ENCODE measurements at places on chromosomes 11 and 22.

GRCh38 chr11:100182927-100183326 lies 504.2 kb upstream of the ARHGAP42 start:
- DNase-seq = no peak

- no peak for DNase-seq
Observed at GRCh38 chr22:47124451-47124881, 362.0 kb downstream of the TBC1D22A start.

DNA sequence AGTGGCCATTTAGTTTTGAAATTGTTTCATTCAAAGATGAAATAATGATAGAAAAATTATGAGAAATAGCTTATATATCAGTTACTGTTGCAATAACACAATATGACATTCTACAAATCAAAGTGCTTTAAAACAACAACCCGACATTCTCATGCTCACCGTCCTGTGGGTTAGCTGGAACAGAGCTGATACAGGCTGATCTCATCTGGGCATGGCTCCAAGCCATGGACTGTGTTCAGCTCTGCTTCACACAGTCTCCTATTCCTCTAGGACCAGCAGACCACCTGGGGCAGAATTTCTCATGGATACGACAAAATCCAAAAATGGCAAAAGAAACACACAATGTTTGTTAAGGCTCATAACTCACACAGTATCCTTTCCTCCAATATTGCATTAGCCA lies 178.6 kb downstream of the CNTN5 start:
- DNase-seq = no peak

GRCh38 chr22:36977947-36978660 lies 41.1 kb downstream of the TST start:
- DNase-seq = peak; percentile 87

- DNase-seq = no peak
Observed at GRCh38 chr11:124865181-124865901, at the start of gene ROBO3. Gene ROBO3, plus strand, starts transcription at chr11:124865432. Its CDS starts 146 bp downstream, at chr11:124865578.

- no peak for DNase-seq
Observed at GRCh38 chr22:25076336-25076735, 123.3 kb upstream of the CRYBB3 start.

GRCh38 chr11:61532134-61533038 lies 23.8 kb downstream of the LRRC10B start:
- DNase-seq = peak; percentile 22

GRCh38 chr11:133692126-133692934 lies 153.0 kb downstream of the SPATA19 start:
- no peak for DNase-seq

DNA sequence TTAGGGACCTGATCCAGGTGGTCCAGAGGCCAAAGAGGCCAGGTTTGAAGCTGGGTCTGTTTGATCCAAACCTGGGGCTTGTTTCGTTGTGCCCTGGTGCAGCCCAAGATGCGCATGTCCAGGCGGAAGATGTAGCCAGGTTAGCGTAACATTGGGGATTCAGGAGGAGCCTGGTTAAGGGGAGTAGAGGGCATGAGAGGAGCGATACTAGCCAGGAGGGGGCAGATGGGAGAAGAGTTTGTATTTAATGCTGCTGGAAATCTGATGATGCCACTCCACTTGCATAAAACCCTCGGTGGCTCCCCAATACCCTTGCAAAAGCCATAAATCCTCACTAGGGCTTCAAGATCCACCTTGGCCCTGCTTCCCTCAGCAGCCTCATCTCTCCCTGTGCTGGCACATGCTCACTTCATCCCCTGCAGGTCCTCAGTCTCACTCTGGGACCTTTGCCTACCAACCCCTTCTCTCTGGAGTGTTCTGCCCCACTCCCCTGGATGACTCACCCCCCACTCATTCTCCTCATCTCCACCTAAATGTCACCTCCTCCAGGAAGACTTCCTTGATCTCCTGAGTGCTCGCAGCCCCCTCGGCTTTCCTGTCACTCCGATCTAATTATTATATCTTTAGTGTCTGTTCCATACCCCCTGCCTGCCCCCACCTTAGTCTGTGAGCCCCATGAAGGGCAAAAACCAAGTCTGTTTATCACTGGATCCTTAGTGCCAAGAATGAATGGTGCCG lies 95.9 kb downstream of the MIAT start:
- DNase-seq = no peak

GRCh38 chr11:132408877-132409276 lies 1038.5 kb downstream of the NTM start:
- DNase-seq = no peak

GRCh38 chr22:36256478-36256877 lies 3.5 kb downstream of the APOL1 start:
- DNase-seq = no peak

DNA sequence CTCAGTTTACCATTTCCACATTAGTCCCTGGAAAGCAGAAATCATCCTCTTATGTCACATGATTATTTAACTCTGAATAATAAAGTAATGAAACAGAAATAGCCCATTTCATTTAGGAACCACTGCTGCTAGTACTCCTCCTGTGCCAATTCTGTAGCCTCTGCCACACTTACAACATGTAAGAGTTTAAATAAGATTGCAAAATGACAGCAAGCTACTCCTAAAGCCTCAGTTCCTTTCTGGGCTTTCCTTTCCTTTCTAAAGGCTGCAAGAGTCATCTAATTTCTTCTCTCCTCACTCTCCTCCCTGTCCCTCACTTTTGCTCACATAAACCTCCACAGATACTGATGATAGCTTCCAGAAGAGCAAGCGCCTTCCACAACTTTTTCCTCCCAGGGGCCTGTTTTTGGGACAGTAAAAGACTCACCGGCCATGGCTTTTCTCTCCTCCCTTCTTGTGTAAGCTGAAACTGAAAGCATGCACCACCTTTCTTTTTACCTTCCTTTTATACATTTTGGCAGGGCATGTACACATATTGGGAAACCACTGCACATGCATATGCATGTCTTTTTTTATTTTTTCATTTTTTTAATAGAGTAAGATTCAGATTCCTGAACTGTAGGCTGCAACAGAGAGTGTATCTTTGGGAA lies 38.5 kb downstream of the CARD18 start:
- DNase-seq = no peak

DNA sequence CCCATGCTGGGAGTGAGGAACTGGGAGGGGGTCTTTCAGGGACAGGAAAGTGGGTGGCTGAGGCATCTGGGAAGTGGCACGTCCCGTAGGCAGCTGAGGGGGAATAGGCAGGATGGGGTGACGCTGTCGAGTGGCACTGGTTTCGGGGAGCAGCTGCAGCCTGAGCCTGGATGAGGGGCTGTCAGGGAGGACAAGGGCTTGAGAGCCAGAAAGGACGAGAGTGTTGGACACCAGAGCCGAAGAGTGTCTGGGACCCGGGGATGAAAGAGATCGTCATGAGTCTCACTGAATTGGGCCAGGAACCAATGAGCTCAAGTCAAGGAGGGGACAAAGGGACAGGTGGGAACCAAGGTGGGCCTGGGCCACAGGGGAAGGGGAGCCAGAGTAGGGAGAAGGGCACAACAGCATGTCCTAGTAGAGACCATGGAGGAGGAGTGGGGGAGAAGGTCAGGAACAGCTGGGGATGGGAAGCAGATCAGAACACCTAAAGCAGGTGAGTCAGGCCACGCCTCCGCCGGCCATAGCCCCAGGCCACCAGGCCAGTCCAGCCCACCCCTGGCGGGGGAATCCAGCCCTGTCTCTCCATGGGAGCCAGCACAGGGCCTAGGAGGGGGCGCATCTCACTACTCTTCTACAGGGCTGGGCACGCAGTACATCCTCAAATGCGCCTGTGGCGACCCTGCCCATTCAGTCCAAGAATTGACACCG lies 4.2 kb downstream of the RAB3IL1 start:
- DNase-seq = no peak

DNA sequence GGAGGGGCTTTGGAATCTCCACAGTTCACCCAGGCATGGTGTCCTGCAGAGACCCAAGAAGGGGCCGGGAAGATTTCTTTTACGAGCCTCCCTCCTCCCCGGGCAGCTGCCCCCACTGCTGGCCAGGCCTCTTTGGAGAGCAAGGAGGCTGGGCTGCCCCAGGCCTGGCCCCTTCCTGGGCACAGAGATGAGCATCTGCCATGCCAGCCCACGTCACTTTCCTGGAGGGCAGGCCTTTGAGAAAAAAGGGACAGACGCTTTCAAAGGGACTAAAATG lies 60.5 kb upstream of the FGF3 start:
- no peak for DNase-seq

DNA sequence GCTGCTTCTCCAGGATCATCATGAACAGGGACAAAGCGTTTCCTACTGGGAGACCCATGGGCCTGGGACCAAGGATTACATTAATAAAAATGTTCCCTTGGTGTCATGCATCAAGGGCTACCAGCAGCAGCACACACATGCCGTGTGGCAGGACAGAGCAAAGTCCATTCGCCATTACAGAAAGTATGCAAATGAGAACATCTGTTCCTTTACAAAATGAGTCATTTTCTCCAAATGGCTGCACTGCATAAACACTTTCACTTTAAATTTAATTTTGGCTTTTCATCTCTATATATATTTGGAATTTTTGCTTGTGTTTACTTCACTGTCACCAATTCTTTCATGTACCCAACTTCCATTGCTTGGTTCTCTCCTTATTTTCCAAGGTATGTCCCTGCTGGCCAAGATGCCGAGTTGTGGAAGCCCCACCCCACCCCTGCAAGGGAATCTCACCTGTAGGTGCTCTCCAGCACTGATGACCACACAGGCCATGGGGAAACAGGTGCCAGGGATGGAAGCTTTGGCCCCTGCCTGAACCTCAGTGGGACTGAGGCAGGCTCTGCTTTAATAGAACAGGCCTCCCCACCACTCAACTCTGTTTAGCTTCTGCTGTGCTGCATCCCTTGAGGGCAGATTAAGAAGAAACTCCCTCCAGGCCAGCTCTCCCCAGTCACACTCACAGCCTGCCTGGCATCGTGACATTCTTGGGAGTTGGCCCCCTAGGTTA lies 15.6 kb upstream of the GNAZ start:
- DNase-seq = no peak

GRCh38 chr22:48794906-48795305 lies 1032.8 kb downstream of the BRD1 start:
- DNase-seq = no peak

- no peak for DNase-seq
Observed at GRCh38 chr22:41713004-41713403, 13.7 kb downstream of the MEI1 start.

DNA sequence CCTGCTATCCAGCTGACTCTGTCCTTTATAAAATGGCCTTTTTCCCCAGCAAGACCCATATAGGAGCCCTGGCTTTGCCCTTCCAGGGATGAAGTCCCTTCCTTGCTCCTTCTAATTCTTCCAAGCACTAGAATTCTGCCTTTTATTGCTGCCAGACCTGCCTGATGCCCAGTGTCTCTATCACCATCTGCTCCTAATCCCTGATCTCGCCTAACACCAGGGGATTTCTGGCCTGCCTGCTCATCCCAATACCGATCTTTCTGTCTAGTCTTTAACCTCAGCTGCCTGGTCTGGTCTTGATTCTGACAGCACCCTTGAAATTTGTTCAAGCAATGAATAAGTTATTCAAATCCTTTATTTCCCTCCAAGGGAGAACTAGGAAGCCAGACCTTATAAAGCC lies 150.2 kb downstream of the SPON1 start:
- DNase-seq = no peak

- DNase-seq = no peak
Observed at GRCh38 chr22:19862619-19863246, 8.1 kb upstream of the GNB1L start.

DNA sequence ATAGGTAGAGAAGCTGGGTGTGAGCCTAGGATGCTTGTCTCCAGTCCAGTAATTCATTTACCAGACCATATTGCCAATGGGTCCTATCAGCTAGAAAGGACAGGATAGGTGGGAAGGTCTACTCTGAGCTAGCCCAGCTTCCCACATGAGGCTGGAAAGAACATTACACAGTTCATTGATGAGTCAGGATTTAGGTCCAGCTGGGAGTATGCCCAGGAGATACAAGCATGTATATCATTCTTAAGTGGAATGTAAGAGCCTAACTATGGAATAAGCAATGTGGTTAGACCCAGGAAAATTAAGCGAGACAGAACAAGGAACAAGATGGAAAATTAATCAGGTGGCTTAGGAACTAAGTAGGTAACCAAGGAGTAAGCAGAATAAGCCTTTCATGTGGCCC lies 59.0 kb upstream of the TBCEL start:
- DNase-seq = no peak

DNA sequence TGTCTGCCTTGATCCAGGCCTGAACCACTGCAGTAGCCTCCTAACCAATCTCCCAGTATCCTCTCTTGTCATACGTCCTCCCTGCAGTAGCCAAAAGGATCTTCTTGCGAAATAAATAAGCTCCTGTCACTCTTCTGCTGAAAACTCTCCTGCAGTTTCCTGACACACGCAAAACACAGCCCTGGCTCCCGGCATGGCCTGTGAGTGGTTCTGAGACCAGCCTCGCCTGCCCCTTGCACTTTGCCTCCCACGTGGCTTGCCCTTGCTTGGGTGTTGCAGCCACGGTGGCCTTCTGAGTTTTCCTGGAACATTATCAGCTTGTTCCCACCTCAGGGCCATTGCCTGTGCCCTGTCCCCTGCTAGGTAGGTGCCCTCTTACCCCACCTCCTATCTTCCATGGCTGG lies 7.2 kb downstream of the ZC3H7B start:
- no peak for DNase-seq

GRCh38 chr22:47060718-47061117 lies 298.3 kb downstream of the TBC1D22A start:
- DNase-seq = no peak
